ENCODE measurements at places on chromosomes 4 and X.

GRCh38 chr4:105896984-105897775 is 1.9 kb downstream of the NPNT start:
- no peak for DNase-seq

DNA sequence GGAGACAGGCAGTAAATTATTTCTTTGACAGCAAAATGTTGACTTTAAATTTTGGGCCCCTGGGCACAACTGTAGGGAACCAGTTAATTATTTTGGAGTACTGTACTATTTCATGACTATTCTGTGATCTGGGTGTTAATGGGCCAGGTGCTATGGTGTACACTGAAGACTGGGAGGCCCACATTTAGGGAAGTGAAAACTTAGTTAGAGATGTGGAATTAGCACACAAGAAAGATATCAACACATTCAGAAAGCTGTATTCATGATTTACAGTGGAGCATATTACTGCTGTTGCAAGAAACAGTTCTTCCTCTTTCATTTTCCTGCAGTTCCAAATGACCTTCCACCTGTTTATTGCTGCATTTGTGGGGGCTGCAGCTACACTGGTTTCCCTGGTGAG is 12.4 kb downstream of the PLP1 start:
- no peak for DNase-seq

DNA sequence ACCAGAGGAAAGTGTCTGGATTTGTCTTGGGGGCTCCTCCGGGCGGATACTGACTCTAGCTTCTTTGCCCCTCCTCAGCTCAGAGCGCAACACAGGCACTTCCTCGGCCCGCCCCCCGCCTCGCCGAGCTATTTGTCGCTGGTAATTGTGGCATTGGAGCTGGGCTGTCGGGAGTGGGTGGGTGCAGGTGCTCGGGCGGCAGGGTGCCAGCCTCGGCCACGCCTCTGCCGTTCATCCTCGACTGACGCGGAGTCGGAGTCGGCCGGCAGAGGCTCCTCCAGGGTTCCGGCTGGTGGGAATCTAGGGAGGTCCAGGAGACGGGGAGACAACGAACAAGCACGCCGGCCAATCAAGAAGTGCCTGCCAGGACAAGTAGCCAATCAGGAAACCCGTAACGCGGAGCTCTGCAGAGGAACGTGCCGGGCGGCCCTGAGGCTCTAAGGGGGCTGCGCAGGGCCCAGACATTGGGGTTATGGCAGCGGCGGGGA is 3.9 kb upstream of the SYN1 start:
- DNase-seq, result no peak

- DNase-seq, result no peak
These were observed 56.6 kb downstream of the ZNF827 start for GRCh38 chr4:145881989-145882388.

DNA sequence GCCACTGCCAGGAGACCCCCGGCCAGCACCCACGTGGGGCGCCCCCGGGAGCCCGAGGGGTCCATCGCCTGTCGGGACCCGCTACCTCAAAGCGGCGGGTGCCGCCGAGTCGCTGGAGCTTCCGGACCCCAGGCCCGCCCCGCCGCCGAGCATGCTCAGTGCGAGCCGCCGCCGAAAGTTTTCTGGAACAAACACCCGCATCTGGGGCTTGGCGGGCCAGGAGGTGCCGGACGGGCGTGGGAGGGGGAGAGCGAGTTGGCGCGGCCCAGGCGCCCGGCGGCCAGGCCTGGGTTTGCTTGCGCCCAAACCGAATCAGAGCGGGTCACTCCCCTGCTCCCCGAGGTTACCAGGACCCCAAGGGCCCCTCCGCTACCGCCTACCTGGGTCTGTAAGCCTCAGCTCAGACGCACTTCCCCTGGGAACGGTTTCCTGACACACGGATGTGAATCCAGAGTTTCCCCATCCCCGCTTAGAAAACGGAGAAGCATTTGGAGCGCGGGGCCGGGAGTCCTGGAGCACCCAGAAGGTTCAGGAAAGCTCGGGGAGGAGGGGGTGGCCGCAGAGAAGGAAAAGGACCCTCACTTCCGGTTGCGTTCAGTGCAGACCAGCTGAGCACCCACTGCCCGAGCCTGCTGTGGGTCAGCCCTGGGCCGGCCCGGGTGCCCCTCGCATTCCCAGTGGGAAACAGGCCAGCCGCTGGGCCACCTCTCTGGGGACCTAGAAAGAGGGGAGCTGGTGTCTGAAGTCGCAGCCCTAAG is at the start of gene EVC2:
Gene EVC2, minus strand, starts transcription at position 111 of the 758 bp plus-strand sequence. Its CDS starts 46 bp downstream, at position 65.
- DNase-seq, result no peak

DNA sequence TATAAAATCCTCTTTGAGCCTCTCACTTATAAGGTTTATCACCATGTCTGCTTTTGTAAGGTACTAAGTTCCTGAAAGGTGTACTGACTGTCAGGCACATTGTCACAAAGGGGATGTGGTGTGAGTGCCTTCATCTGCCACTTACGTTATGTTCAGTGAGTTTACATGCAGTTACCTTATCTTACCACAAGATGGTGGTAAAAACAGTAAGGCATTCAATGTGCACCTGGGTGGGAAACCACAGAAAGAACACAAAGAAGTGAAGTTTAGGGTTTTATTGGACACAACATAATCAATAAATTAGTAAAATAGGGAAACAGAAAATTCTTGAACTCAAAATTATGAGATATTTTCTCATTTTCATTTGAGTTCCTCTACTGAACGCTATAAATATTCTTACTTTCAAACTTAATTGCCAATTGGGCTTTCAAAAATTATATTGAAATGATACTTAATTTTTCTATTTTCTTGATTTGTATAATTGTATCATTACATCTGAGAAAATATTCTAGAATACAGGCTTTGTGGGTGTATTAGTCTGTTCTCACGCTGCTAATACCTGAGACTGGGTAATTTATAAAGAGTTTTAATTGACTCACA is 650.8 kb downstream of the PCDH7 start:
- peak; percentile 63 for DNase-seq

DNA sequence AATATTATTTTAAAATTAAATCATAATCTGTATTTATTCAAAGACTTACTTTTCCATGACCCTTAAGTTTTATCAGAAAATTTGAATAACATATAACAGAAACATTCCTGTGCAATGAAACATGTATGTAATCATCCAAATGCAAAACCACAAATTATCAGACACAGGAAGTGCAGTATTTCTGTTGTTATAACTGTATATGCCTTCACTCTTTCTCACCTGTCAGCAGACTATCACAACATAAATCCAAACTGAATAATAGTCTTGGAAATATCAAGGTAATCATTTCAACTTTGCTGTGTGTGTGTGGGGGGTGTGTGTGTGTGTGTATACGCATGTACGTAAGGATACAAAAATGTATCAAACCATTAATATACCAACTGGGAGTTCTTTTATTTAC is 285.9 kb downstream of the SLC7A11 start:
- no peak for DNase-seq

DNA sequence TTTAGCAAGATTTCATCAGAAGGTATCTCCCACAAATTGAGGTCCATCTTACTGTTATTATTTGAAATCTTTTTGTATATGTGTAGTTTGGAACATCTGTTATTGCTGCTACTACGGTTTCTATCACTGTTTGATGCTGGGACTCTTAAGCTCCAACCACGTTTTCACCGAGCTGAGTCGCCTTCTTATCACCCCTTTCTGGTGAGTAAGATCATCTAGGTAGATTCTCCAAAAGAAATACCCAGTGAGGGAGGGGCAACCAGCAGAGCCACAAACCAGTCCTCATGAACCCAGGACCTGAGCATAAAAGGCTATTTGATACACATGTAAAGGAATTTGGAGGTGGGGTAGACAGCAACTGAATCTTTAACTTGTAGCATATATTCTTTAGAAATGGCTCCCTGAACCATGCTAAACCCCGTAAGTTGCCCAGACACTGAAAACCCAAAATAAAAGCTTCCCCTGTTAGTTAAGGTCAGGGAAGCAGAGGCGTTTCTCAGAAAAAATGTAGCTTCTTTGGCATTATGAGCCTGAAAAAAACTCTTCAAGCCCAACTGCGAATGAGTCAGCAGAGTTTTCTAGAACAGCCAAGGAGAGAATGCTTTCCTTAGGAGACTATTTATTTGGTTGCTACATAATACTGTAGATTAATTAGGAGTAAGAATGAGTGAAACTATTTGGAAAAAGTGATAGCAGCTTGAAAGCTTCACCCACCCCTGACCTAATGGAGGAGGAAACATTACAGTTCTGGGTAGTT is 53.8 kb upstream of the ATXN3L start:
- DNase-seq, result no peak

DNA sequence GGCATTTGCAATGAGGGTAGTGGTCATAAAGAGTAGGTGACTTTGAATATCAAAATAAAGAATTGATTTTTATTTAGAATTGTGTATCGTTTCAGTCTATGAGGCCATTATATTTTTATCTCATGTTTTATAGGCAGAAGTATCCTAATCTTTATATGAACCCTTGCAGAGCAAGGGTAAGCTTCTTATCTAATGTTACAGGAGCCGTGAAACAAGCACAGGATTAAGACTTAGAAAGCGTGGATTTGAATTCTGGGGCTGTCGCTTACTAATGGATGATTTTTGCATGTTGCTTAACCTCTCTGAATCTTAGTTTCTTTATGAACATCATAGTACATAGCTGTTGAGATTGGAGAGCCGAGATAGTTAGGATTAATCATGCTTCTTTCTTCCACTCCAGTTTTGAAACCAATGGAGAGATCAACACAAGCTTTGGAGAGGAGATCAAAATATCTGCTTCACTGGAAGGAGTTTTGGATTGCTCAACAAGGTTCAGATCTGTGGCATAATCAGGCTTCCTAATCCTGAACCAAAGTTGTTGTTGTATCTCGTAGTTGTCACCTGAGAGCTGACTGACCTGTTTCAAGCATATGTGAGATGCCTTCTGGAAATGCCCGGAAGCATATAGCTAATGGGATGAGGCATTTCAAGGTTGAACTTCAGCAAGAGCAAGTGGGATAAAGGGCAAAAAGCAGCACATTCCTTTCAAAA is 166.9 kb upstream of the GK2 start:
- no peak for DNase-seq

GRCh38 chrX:133636009-133636408 is 220.7 kb upstream of the GPC4 start:
- DNase-seq, result no peak

DNA sequence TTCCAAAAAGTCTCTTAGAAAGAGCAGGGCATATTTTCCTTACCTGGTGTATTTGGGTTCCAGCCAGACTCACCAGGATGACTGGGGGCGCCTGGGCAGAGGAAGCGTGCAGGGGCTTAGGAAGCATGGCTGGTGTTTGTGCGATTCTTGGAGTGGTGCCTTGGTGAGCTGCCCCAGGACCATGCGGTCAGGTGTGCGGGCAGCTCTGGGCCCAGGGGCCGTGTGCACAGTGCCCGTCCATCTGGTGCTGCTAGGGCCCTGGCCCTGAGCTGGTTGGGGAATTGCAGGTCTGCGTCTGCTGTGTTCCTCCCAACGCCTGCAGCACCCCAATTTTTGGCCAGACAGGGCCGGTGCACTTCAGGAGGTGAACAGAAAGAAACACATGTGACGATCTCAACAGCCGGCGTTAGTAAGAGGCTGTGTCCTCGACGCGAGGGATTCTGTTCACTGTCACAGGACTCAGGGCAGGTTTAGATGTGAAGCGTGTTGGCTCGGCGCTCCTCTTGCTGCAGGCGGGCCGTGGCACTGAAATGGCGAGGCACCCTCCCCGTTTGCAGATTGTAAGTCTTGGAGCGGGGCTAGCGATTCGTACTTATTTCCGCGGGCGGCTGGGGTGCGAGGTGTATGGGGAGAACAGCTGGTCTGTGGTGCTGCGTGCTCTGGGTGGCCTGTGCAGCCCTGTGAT is 15.2 kb downstream of the RGS12 start:
- no peak for DNase-seq
